Midbrain (tissue), 1 donor: ENCODE measurements at places on chromosomes 13 and 19.

- DNase-seq = no peak
Observed at GRCh38 chr13:67880916-67881315, 650.8 kb upstream of the PCDH9 start.

DNA sequence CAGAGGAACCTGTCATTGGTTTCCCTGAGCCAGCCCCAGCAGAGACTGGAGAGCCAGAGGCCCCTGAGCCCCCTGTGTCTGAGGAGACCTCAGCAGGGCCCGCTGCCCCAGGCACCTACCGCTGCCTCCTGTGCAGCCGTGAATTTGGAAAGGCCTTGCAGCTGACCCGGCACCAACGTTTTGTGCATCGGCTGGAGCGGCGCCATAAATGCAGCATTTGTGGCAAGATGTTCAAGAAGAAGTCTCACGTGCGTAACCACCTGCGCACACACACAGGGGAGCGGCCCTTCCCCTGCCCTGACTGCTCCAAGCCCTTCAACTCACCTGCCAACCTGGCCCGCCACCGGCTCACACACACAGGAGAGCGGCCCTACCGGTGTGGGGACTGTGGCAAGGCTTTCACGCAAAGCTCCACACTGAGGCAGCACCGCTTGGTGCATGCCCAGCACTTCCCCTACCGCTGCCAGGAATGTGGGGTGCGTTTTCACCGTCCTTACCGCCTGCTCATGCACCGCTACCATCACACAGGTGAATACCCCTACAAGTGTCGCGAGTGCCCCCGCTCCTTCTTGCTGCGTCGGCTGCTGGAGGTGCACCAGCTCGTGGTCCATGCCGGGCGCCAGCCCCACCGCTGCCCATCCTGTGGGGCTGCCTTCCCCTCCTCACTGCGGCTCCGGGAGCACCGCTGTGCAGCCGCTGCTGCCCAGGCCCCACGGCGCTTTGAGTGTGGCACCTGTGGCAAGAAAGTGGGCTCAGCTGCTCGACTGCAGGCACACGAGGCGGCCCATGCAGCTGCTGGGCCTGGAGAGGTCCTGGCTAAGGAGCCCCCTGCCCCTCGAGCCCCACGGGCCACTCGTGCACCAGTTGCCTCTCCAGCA, 4.2 kb downstream of the ZNF574 start:
- DNase-seq = no peak

- DNase-seq = no peak
Observed at GRCh38 chr13:47890146-47890814, 110.8 kb downstream of the SUCLA2 start.

DNA sequence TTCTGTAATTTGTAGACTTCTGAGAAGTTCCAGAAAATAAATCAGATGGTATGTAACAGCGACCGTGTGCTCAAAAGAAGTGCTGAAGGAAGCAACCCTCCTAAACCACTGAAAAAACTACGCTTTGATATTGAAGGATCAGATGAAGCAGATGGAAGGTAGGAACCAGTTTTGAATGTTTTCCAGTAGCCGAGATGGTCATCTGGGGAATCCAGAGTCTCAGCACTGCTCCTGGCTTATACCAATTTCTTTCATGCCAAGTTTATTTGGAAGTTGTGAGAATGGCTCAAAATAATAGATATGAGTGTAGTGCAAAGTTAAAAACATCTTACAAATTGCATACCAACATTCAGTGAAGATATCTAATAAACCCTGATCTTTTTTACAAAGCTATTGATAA, 56.2 kb downstream of the RCBTB2 start:
- DNase-seq = no peak

DNA sequence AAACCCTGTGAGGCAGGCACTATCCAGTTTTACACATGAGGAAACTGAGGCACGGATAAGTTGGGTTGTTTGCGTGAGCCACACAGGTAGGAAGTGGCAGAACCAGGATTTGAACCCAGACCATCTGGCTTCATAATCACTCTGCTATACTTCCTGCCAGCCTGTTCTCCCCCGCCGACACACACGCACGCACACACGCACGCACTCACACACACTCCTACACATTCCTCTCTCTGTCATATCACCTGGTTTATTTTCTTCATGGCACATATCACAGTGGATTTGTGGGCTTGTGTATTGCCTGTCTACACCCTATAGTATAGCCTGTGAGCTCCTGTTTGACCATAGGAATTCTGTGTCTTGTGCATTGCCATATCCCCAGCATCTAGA, 140.0 kb downstream of the SIPA1L3 start:
- no peak for DNase-seq

DNA sequence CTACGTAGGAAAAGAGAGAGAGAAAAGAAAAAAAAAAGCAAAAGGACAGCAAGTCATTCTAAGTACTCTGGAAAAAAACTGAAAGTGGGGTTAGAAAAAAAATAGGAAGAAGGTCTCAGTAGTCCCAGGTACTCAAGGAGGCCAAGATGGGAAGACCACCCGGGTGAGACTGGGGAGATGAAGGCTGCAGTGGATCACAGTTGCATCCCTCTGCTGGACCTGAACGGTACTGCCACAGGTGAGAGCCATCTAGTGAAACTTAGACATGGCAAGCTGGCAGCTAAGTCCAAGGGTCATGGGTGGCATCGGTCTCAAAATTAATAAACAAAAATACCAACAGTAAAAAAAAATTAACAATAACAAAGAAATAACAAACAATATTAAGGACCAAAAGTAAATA, 41.0 kb upstream of the ZNF91 start:
- DNase-seq = no peak

GRCh38 chr19:13831537-13832467, 36.6 kb downstream of the ZSWIM4 start:
- DNase-seq = no peak

DNA sequence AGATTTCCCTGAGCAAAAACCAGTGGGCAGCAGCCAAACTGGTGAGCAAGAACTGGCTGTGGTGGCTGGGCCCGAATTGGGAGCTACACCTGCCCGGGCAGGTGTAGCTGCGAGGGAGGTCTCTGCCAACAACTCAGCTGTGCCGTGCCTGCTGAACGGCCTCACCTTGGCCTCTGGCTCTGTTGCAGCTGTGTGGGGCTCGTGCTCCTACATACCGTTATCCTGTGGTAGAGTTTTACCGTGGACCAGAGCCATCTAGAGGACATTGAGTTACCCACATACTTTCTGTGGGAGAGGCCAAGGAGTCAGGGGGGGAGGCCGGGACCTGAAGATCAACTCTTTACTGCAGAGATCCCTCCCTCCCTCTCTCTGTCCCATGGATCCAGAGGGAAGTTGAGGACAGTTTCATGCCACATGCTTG, 113.2 kb downstream of the TM9SF2 start:
- DNase-seq = no peak

GRCh38 chr19:30870876-30871275, 478.4 kb downstream of the TSHZ3 start:
- no peak for DNase-seq

- no peak for DNase-seq
Observed at GRCh38 chr19:18475004-18475453, 37.1 kb upstream of the ISYNA1 start.
